Fibroblast of the aortic adventitia (primary cell): ENCODE measurements at places on chromosomes 1 and 21. TPM values are rescaled to one million over a fixed set of nuclear protein-coding genes. Genes with fewer than 3 reads are reported as not detected.

The CNIH3 gene
- total RNA-seq, result 31.5 and 72.4 TPM in 2 replicates

DNA sequence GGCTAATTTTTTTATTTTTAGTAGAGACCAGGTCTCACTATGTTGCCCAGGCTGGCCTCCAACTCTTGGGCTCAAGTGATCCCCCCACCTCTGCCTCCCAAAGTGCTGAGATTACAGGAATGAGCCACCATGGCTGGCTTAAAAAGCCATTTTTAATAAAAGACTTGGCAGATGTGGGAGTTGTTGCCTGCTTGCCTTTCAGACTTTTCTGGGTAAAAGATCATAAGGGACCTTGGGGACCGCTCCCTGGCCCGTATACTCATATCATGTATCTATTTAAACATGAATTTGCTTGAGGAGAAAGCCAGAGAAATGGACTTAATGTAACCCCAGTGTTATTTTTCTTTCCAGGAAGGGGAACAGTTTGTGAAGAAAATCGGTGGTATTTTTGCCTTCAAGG is 23.4 kb upstream of the PODN start:
- no peak for DNase-seq

GRCh38 chr1:24536391-24536840 is 19.5 kb upstream of the NCMAP start:
- no peak for DNase-seq

DNA sequence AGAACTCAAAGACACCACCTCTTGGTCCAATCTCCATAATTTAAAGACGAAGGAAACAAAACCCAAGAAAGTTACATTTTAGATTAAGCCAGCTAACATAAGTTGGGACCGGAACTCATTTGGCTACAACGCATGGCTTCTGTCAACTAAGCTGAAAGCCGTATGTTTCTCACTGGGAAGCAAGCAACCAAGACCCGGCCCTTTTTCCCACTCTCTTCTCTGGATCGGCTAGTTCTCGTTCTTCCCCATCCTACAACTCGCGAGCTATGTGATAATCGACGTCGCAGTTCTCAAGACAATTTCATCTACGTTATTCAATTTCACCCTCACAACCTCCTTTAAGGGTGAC is 601 bp downstream of the CCT8 start:
- DNase-seq, result peak; percentile 49

GRCh38 chr1:30779294-30780071 is 21.9 kb upstream of the LAPTM5 start:
- DNase-seq, result peak; percentile 67

- peak; percentile 18 for DNase-seq
Observed at GRCh38 chr1:170247751-170248521, 102.2 kb downstream of the NTMT2 start.

GRCh38 chr1:18852501-18852900 is 7.0 kb downstream of the TAS1R2 start:
- DNase-seq, result no peak

- no peak for DNase-seq
Observed at GRCh38 chr1:11691302-11691914, at the start of gene DRAXIN. DRAXIN (plus strand) TSS chr1:11691710; CDS start chr1:11706259, 14,549 bp downstream.

The SPRR2G gene
- total RNA-seq, result not detected in 2 replicates

GRCh38 chr1:201023920-201024624 is 558 bp upstream of the KIF21B start:
- DNase-seq, result no peak

- DNase-seq, result no peak
Observed at GRCh38 chr1:91818713-91818975, 67.3 kb downstream of the TGFBR3 start.

The CADM3 gene
- total RNA-seq, result 6.0 TPM in 1 of 2 replicates, not detected in the other

DNA sequence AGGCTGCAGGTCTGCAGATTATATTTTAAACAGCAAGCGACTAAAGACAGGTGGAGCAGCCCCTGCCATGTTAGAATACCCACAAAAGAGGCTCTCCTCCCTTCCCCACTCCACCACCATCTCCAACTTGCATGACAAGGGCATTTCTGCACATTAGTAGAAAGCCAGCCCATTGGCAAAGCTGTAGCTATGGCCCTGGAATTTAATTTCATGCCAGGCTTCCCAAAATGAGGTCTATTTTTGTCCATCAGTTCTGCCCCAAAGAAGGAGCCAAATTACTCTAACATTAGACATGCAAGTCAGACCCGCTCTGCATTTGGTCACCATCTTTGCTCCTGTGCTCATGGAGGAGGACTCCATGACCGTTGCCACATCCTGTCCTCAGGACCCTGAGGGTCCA is 115.2 kb downstream of the LAMC2 start:
- DNase-seq, result no peak

The AMY1C gene
- not detected in 2 replicates for total RNA-seq

GRCh38 chr1:179177182-179177581 is 52.3 kb downstream of the ABL2 start:
- peak; percentile 84 for DNase-seq

DNA sequence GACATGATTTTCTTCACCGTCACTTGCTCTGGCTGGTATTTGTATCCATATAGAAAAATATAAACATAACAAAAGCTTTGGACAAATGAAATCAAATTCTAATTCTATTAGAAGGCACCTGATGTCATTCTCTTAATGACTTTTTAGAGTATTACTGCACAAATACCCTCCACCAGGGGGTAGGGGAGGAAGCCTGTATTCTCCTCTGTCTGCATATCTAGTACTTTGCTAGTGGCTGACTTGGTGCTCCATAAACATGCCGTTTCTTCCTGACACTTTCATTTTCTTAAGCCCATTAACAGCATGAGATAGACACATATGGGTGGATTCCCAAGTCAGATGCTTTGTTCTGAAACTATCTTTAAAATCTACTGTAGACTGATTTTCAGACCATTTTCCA is 20.6 kb upstream of the KCNJ15 start:
- no peak for DNase-seq

- peak; percentile 97 for DNase-seq
Observed at GRCh38 chr1:17569200-17570139, 30.0 kb downstream of the ARHGEF10L start.

- DNase-seq, result peak; percentile 16
Observed at GRCh38 chr1:110060034-110060661, 10.3 kb downstream of the ALX3 start.

DNA sequence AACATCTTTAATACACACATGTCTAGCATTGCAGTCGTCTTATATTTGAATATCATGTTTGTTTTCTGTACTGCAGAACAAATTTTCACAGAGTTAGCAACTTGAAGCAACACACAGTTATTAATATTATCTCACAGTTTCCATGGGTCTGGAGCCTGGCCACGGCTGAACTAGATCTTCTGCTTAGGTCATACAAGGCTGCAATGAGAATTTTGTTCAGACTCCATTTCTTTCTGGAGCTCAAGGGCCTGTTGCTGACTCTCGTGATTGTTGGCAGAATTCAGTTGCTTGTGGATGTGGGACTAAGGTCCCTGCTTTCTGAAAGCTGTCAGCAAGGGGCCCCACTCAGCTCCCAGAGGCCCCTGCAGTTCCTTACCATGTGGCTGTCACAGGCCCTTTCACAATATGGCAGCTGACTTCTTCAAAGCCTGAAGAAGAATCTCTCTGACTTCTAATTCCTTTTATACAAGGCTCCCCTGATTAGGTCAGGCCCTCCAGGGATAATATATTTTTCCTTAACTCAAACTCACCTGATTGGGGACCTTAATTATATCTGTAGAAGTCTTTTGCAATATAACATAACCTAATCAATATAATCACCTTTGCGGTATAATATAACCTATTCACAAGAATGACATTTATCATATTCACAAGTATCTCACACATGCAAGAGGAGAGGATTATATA is 296.3 kb downstream of the NFIA start:
- DNase-seq, result no peak

The KLHL21 gene
- total RNA-seq, result 40.8 and 78.4 TPM in 2 replicates

GRCh38 chr1:22204989-22205913 is 62.4 kb upstream of the WNT4 start:
- peak; percentile 6 for DNase-seq

The MMP23B gene
- total RNA-seq, result 13.5 and 35.2 TPM in 2 replicates

DNA sequence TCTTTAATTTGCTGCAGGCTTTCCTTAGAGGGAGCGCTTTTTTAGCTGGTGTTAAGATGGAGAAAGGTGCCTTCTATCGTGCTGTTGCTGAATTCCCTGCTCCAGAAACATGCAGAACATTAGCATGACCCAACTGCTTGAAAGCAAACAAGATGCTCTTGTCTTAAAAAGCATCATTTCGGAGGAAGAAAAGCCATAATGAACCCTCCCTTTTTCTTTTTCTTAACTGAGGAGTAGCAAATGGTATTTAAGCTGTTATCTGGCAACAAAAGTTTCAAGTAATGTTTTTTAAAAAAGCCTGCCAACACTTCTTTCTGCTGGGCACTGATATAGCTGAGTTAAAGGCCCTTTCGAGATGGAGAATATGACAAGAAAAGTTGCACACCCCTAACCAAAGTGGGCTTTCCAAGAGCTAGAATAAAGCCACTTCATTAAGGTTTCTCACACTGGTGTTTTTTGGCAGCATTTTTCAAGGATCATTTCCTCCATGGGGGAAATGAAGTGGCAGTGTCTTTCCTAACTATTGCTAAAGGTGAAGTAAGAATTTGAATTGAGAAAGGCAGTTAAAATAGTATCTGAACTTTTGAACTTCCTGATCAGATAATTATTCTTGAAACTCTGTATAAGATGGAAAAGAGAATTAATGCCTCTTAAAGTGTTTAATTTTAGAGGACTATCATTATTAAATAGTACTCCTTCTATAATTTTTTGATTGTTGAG is 38.8 kb downstream of the ST6GALNAC5 start:
- DNase-seq, result no peak

DNA sequence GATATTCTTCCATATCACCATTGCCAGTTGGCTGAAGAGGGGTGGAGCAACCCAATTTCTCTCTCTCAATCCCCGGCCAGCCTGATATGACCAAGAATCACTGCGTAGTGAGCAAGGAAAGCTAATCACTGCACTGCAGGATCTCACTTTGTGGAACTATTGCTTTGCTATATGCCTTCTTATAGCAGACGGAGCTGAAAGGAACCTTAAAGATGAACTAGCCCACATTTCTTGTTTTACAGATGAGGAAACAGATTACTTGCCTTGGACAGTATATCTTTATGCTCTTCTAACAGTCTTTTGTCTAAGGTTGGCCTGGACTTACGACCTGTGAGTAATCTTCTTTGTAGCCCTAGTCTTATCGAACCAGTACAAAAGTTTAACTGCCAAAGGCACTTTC is 7.6 kb downstream of the APOBEC4 start:
- no peak for DNase-seq

The LRRC38 gene
- not detected in 2 replicates for total RNA-seq

- DNase-seq, result no peak
Observed at GRCh38 chr1:185696422-185697150, 37.6 kb upstream of the HMCN1 start.

The CYP4A22 gene
- not detected in 2 replicates for total RNA-seq

DNA sequence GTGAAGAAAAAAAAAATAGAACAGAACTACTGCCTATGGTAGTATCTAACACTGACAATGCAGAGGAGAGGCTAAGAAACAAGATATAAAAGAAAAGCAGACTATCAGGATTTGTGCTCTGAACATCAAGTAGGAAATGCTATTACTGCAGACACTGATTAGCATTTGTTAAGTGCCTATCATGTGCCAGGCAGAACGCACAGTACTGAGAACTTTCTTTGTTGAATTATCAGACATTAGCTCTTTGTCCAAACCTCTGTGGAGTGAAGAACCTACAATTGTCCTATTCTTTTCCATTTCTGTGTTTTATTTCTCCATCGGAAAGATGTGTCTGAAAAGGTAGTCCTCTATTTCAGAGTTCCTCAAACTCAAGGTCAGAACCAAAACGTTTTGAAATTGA is 30.5 kb upstream of the DISP1 start:
- DNase-seq, result no peak

- DNase-seq, result no peak
Observed at GRCh38 chr1:216700779-216701178, 22.4 kb downstream of the ESRRG start.

DNA sequence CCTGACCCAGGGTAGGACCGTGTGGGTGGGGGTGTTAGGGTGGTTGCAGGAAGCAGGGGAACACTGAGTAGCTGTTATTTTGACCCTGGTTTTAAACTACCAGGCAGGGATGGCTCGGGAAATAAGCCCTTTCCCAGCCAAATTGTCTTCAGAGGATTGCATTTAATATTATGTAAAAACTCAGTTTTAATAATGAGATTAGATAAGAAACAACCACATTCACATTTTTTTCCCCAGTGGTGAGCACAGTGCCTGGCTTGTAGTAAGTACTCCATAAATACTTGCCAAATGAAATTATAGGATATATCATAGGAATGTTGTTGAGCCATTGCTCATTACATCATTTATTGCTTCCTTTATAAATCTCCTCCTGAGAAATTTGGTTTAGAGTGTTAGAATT is 3.1 kb upstream of the ACP6 start:
- peak; percentile 77 for DNase-seq

GRCh38 chr21:41783476-41784180 is 16.8 kb upstream of the RIPK4 start:
- DNase-seq, result peak; percentile 4

The DNTTIP2 gene
- total RNA-seq, result 39.0 and 40.2 TPM in 2 replicates

DNA sequence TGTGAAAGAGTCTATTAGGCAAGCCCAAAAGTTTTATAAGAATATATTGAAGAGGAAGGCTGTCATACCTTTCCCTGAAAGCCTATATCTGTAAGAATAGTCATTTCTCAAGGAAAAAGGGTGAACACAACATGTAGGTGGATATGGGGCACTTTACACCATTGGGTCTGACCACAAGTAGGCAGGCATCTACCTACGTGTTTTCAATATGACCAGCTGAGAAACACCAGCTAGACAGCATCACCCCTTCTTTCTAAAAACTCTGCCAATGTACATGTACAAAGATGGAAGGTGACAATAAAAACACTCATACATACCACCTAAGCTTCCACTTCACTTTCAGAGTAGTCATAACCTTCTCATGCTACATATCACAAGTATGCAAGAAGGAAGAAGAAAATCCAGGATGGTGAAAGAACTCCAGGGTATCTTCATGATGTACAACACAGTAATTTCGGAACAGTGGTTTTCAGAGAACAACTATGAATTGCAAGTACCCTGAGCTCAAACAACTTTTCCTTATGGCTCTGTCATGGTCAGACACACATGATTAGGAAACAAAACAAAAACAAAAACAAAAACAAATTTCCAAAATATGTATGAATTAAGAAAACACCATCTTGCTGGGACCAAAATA is 98.5 kb upstream of the ADGRL2 start:
- no peak for DNase-seq

DNA sequence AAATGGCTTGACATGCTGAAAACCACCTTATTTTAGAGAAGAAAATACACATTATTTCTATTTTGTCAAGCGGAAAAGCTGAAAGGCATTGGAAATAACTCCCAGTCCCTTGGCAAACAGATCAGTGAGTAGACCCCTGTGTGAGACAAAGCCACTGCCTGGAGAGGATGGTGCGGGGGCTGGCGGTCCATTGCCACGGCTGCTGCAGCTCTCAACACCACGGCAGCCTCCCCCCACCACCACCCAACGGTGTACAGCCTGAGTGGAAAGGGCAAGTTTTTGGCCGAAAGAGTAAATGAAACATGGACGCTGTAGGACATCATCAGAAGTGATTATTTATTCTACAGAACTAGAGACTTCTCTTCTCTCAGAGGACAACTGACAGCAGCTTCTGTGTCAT is 84.6 kb downstream of the PEX14 start:
- DNase-seq, result no peak

- no peak for DNase-seq
Observed at GRCh38 chr1:205287076-205287475, 34.5 kb downstream of the NUAK2 start.

- no peak for DNase-seq
Observed at GRCh38 chr1:228872080-228872479, 136.8 kb downstream of the RHOU start.

The IRF6 gene
- total RNA-seq, result 3.1 TPM in 1 of 2 replicates, not detected in the other
